Glutamatergic neuron (in vitro differentiated cells): ENCODE measurements at places on chromosomes 4 and X. TPM values are rescaled to one million over a fixed set of nuclear protein-coding genes. Genes with fewer than 3 reads are reported as not detected.

Gene VCX2
- total RNA-seq: not detected

DNA sequence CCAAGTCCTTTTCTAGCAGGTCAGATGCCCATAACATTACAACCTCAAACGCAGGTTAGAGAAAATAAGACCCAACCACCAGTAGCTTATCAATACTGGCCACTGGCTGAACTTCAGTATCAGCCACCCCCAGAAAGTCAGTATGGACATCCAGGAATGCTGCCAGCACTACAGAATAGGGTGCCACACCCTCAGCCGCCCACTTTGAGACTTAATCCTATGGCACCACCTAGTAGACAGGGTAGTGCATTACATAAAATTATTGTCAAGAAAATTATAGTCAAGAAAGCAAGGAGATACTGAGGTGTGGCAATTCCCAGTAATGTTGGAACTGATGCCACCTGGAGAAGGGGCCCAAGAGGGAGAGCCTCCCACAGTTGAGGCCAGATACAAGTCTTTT, 19.9 kb upstream of the TRIM61 start:
- no peak for DNase-seq

- DNase-seq: no peak
Observed at GRCh38 chr4:147034372-147034771, 88.7 kb upstream of the TTC29 start.

DNA sequence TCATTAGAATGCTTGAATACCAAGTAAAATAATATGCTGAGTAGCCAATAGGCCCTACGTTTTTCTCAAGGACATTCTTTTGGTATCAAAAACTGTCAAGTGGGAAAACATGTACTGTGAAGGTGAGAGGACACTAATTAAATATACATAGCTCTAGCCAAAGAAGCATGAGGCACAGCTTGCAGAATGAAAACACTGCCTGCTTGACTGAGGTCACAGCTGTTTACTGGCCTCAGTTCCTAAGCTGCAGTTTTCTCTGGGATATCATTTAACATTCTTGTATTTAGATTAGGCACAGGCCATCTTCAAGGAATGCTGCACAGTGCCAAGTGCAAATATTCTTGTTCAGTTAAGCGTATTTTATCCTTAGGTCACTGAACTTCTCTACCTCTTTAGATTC, 78.6 kb downstream of the NAP1L3 start:
- DNase-seq: no peak

DNA sequence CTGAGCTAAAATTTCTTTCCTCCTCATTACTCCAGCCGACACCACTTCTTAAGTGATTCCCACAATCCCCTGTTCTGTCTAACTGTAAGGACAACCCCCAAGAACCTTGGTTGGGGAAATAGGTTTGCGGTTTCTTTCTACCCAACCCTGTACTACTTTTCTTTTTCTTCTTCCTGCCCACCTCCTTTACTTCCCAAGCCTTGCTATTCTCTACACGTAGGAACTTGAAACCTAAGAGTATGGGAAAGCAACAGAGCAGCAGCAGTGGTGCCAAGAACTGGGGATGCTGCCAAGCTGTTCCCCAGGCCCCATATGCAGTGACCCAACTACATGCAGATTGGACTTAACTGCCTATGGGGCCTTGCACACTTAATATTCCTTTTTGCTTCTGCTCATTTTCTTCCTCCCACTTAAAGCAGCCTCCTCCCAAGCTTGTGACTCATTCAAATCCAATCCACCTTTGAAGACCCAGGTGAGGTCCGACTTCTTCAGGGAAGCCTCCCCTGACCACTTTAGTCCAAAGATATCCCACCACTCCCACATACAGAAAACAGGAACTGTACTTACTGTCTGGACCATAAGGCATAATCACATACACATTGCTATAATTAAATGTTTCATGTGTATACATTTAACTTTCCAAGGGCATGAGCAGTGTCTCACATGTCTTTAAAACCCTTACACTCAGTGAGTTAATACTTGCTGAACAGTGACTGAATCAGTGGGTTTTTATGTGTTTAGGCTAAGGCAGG, 1.7 kb downstream of the FAM120C start:
- no peak for DNase-seq

GRCh38 chr4:47031751-47032404, 511 bp downstream of the GABRB1 start:
- DNase-seq: no peak
